Hematopoietic multipotent progenitor cell (in vitro differentiated cells): ENCODE measurements at places on chromosomes 16 and 17.

GRCh38 chr17:9729034-9729650 is 62.2 kb downstream of the DHRS7C start:
- no peak for DNase-seq

DNA sequence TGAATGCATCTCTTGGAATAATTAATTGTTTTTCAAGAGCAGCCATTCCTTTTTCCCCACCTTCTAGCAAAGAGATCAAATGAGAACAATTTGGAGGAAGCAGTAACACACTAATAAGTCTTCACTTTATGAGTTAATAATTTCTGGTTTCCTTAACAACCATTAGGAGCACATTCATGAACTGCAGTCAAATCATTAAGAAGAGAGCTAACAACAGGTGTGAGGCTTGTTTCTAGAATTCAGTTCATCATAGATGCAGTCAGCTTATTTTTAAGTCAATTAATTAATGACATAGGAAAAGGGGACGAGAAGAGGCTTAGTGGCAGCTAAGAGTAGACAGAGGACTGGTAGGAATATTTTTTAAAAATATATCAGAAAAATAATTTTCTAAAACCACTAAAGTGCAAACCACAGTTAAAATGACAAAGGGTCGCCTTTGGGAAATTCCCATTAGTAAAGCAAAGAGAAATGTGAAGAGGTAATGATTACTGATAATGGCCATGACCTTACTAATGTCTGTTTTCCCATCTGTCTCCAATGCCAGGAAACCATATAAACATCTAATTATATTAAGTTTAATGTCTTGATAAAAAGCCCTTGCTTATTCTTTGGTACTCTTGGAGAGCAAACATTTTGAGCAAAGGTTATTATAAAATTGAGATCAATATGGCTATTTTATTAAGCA is 184.2 kb downstream of the KCNJ2 start:
- DNase-seq = no peak

DNA sequence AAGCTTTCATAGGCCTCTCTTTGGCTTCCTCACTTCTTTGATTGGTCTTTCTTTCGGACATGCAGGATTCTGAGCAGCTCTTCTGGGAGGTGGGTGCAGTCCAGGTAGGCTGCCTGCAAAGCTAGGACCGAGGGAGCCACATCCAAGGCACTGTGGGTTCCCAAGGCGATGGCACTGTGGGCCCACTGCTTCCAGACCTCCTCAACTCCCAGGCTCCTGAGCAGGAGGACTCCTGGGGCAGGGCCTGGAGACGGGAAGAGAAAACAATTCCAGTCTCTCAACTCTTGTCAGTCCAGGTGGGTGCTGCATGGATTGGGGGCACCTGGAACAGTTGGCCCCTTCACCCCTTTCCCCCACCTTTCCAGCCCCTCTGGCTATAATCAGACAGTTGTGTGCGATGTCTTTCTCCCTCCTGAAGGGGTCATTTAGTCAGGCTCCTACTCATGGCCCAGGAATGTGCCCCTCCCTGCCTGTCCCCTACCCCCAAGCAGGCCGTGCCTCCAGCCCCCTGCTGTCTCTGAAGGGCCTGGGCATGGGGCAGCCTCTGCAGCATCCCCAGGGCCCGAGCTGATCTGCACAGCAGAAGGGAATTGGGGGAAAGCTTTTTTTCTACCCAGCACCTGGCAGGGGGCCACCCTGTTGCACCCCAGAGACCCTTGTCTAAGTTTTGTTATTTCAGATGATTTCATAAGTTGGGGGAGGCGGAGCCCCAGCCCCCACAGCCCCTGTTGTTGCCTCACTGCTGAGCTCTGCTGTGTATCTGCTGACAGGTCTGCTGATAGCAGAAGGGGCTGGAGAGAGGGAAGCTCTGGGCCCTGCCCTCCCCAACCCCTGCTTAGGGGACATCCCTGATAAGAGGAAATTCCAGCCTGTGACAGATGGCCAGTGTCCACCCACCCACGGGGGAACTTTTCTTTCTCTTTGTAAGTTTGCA is 330.3 kb downstream of the SEC14L1 start:
- no peak for DNase-seq

DNA sequence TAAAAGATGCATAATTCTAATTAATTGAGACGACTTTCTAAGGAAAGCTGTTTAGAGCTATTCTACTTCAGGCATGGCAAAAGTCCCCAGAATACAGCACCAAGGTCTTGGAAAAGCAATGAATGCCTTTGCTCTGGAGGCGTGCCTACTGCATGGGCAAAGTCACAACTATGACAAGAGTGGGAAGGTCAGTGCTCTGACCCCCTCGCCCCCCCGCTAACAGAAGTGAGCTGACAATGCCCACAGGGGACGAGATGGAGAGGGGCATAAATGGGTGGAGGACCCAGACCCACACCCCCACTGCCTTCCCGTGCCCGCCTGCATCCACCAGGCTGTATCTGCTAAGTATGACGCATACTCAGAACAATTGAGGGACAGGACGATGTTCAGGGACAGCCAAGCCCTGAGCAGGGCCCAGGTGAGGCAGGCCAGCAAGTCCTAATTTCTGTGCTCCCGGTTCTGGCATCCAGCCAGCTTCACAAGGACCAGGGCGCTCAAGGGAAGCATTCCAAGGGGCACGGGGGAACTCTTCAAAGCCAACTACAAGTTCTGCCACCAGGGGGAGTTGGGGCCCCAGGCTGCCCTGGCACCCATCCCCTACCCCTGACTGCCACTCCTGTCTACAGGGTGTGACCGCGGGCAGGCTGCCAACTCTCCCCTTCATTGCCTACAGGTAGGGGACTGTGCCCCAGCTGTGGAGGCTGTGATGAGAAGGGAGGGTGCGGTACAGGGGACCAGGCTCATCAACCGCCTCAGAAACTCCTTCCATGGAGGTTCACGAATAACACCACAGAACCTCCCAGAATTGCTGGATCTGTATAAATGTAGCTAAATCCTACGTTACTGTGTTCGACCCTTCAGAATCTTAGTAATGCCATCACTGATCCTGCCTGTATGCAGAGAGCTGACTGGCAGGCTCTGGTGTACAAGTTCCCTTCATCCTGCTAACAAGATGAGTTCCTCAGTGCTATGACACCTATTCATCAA is 20.8 kb downstream of the NPRL3 start:
- DNase-seq = peak; percentile 78

DNA sequence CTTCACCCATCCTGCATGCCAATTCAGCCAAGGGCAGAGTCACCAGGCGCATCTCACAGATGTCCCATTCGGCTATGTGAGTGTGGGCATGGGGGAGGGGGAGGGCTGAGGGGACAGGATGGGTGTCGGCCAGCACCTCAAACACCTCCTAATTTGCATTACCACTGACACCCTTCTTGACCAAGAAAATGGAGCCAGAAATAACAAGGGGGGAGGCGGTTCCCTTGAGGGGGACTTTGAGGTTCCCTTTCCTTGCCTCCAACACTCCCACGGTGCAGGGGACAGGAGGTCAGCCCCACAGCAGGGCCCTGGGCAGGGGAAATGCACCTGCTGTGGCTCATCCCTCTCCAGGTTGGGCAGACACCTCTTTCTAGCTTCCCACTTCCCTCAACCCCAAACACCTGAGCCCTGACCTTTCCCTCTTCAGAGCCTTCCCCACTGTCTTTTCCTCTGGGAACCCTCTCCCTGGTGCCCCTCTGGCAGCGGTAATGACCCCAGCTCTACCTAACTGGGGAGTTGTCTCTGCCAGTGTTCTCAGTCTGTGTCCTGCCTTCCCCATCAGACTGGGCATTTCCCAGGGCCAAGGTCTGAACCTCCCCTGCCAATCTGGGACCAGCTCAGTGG is 18.2 kb upstream of the TBX21 start:
- no peak for DNase-seq

DNA sequence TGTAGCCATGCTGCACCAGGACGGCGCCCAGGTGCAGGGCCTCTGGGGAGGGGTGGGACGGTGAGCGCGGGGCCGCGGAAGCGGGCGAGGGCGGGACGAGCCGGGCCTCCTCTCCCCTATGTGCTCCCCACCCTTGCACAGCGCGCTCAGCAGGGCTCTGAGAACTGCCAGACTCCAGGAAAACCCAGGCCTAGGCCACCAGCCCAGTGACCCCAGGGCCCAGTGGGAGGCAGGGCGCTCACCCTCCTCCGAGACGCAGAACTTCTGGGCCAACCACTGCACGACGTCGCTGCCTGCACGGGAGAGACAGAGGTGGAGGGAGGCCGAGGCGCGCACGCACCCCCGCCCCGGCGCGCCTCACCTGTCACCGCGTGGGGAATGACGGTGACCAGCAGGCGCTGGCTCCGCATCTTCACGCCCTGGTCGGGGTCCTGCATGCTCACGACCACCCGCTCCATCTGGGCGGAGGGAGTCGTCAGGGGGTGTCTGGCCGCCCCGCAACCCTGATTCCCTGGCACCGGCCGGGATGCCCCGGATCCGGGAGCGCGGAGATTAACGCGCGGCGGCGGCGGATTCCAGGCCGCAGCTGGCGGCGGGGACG is 603 bp downstream of the RGS11 start:
- DNase-seq = no peak

DNA sequence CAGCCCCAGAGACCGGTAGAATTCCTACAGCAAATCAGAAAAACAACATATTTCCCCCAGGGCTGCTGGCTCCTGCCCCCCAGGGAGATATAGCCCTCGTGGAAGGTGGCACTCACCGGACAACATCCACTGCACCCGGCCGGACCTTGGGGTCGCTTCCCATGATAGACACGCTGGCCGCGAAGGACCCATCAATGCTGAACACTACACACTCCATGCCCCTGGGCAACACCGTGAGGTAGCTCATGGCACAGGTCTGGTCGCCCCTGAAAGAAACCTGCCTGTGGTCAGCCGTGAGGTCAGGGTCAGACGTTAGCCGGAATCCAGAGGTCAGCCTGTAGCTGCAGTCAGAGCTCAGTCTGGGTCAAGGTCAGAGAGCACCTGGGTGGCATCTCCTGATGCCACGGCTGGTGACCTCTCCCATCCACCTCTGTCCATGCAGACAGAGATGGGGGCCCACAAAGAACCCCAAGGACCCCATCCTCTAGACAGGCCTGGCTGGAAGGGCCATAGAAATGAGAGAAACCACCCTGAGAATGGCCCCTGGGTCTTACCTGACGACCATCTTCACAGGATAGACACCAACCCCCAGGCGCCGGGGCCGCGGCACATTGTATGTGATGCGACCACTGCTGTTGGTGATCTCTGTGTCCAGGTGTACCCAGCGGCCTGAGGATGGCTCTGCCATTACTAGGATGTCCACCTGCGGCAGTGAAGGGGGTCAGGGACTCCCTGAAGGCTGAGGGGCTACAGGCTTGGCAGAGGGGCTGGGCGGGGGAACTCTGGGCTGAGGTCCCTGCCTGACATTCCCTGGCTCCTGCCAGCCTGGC is 19.6 kb downstream of the PIMREG start:
- DNase-seq = no peak

- no peak for DNase-seq
Measured at GRCh38 chr17:80716986-80717719, 172.5 kb downstream of the RPTOR start.

DNA sequence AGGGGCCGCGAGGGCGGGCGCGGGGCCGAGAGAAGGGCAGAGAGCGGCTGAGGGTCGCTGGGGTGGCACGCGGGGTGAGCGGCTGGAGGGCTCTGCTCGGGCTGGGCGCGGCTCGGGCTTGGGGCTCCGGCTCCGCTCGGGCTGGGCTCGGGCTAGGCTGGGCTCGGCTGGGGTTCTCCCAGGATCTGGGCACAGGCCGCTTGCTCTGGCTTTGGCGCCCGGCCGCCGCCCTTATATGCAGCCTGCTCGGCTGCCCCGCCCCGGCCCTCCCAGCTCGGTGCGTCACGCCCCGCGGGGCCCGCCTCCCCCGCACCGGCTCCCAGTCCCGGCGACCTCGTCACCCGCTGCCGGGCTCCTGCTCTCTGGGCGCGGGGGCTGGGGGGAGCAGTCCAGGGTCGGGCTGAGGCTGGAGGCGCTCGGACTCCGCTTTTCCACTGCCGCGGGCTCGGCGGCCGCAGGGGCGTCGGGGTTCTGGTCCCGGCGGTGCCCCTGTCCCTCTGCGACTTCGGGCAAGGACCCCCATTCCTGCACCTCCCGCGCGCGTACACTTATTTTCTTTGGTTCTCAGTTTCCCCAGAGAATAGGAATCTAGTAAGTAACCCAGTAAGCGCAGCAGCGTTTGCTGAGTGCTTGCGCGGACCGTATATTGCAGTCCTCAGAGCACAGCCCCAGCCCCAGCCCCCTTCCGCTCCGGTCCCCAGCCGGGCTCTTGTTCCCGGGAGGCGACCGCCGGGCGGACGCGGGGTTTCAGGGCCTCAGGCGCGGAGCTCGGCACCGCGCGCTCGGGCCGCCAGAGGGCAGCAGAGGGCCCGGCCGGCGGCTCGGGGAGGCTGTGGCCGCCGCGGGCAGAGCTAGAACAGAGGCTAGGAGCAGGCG is at the start of gene RASD1:
RASD1 (minus strand) TSS at position 207 of the 876 bp plus-strand sequence. CDS start 214 bp downstream, outside the sequence.
- peak; percentile 70 for DNase-seq

- no peak for DNase-seq
Measured at GRCh38 chr17:59845595-59846393, 46.9 kb downstream of the TUBD1 start.

DNA sequence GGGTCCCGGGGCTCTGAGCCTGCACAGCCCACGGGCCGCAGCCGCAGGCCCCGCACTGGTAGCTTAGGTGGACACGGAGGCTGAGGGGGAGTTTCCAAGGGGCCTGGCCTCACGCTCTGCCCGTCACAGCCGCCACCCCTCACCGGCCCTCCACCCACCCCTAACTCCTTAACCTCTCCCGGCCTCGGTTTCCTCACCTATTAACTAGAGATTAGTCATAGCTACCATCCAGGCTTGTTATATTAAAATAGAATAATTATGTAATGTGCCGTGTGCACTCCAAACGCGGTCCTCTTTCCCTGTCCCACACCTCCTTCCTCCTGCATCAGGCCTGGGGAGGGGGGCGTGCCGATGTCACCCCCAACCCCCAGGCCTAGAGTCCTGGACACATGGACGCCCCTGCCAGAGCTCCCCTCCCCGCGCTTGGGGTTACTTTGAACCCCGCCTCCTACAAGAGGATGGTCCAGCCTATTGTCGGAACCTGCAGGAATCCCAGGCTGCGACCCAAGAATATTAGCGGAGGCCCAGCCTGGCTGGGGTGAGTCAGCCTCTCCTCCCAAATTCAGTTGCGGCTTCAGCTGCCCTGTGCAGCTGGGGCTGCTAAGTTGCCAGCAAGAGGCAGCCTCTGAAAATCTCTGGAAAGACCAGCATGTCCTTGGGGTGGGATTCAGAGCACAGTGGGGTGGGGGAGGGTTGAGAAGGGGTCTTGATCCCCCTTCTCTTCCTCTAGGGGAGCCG is 17.3 kb downstream of the SOCS3 start:
- no peak for DNase-seq

DNA sequence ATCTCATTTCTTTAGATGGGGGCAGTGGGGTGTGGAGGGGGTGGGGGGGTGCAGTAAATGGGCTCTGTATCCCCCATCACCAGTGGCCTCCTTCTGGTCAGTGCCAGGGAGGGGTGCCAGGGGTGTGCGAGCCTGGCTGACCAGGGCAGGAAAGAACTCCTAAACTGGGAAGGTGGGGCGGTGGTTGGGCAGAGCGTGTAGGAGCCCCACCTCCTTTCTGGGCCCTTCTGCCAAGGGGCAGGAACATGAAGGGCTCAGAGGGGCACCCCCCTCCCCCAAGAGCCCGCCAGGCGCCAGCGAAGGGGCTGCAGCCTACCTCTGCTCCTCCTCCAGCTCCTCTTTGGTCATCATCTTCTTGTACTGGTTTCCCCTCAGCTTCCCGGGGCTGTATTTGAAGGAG is 26.0 kb downstream of the MXRA7 start:
- DNase-seq = no peak
